ENCODE measurements at places on chromosomes 12 and 14.

GRCh38 chr12:132393991-132394949 is 64.9 kb upstream of the GALNT9 start:
- DNase-seq = no peak

DNA sequence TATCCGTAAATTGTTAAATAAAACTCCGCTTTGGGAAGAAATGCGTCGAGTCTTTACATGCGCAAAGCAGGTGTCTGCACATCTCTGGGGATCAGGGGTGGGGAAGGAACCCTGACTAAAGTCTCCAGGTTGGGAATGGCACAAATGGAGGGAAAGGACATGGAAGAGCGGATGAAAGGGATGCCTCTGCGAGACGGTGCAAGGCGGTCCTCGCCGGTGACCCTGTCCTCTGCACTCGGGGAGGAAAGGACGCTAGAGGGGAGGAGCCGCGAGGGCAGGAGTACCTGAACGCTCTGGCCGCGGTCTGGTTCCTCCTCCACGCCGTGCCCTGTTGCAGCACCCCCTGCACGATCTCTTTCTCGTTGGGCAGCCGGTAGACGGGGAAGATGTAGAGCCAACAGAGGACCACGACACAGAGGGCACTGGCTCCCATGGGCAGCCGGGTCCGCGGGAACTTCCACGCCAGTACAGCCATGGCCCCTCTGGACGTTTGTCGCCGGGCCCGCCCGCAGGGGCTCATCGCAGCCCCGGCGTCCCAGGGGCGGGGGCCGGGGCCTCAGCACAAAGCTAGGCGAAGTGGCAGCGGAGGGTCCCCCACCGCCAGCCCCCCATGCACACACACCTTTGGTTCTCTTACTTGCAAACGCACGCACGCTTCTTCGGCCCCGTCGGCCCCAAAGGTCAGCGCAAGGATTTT is 646 bp downstream of the ST8SIA1 start:
- DNase-seq = no peak

- no peak for DNase-seq
Measured at GRCh38 chr12:65720136-65721130, 103.8 kb upstream of the HMGA2 start.

DNA sequence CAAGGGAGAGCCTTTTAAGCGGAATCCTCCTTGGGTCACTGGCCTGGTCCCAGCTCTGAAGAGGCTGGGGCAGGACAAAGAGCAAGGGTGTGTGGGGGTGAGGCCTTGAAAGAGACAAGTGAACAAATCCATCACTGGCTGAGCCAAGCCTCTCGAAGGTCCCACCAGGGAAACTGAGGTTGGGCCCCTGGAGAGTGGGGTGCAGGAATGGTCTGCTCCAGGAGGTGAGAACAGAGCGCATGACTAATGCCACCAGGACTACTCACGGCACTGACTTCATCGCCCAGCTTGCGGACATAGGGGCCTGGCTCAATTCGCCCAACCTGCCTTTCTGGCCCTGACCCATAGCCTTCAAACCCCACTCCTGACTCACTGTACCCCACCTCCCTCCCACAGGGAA is 19.2 kb upstream of the DEGS2 start:
- no peak for DNase-seq

GRCh38 chr14:90299408-90299807 is 32.3 kb downstream of the NRDE2 start:
- no peak for DNase-seq

GRCh38 chr12:19596434-19597166 is 157.3 kb downstream of the AEBP2 start:
- no peak for DNase-seq

DNA sequence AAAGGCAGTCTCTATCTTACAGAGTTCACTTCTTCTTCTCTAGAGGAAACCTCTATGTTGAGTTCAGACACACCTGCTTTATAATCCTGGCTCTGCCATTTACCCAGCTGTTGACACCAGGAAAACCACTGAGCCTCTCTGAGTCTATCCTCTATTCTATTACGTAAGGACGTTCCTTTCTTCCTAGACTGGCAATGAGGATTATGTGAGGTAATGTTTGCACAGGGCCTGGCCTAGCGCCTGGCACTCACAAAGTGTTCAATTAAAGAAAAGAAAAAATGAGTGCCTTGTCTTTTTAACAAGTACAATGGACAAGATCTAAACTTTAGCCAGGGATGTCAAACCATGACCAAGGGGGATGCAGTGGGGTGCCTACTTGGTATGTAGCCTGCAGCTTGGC is 641.9 kb upstream of the TBX3 start:
- no peak for DNase-seq
